ENCODE measurements at places on chromosomes 2 and 18.

DNA sequence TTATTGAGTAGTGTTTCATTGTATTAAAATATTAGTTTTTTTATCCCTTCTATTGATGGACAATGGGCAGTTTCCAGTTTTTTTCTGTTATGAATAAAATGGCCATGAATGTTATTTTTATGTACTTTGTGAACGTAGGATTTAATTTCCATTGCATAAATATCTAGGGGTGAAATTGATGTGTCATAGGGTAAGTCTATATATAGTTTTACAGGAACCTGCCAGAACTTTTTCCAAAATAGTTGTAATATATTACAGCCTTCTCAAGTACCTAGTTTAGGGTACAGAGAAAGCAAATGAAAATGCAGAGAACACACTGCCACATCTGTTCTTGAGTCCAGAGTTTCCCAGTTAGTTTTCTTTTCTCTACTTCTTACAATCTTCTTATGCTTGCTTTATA, 378.6 kb downstream of the MEIS1 start:
- DNase-seq: no peak

GRCh38 chr2:97995026-97995733, 568 bp downstream of the TMEM131 start:
- DNase-seq: peak; percentile 17

DNA sequence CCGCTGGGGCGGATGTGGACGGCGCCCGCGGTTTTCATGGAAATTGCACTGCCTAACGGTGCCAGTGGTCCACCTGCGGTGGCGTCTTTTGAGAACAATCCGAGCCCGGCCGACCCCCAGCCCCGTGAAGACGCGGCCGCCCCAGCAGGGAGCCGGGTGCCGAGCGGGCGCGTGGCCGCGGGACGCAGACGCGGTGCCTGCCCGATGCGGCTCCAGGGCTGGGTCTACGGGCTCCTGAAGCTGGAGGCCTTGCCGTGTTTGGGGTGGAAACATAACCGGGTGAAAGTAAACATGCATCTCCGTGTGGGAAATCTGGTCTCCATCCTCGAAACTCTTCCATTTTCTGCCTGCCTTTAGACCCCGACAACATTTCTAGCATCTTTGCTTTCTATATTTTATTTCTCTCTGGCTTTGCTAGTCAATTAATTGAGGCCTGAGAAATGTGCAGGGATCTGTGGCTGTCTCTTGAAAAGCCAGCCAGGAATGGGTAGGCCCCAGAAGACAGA, 572 bp downstream of the INPP4A start:
- no peak for DNase-seq

- DNase-seq: no peak
Observed at GRCh38 chr18:23330423-23330822, 122.7 kb upstream of the RIOK3 start.

DNA sequence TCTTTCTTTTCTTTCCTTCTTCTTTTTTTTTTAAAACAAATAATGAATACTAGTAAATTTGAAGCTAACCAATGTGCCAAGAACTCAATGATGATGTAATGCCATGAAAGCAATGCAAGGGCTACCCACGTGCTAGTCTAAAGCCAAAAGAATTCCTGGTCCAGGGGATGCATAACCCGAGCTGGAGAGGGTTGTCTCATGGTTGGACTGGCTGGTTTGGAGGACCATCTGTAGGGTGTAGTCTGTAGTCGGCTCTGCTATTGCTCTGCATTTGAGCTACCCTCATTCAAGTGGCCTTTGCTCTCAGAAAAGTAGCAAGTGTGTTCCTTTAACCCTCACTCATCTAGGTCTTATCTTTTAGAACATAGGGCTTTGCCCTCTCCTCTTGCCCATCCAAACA, 469.6 kb upstream of the CELF4 start:
- no peak for DNase-seq

DNA sequence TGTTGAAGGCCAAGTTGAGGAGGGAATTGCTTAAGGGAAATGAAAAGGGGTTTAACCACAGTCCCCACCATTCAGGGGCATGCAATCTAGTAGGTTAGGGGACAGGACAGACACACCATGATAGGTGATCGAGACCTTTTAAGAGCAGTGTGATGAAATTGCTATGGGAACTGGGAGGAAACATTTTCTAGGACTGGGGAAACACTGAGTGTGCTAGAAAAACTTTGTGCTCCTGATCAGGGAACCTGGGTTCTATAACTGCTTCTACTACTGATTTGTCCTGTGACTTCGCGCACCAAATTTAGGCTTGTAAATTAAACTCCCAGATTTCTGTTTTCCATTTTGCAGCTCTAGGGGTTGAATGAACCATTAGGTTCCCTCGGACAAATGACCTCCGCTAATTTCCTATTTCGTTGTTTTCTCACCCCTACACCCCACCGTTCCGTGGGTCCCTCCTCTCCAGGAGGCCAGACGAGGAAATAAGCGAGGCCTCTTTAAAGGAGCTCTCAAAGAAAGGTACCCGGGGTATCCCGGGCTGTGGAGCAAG, 371 bp upstream of the LCLAT1 start:
- DNase-seq: no peak

DNA sequence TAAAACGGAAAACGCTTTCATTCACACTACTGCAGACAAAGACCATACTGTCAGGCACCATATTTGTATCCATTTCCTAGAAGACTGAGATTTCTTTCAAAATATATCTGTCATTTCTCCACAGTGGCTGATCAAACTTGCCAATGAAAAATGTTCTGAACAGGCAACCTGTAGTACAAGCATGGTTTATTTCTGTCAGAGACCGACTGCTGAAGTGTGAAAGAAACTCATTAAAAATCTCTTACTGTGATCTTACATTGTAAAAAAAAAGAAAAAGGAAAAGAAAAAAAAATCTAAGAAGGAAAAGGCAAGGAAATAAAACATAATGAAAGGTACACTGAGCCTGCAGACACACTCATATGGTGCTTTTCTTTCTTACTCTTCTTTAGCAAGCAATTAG, 184.5 kb downstream of the STK39 start:
- no peak for DNase-seq

GRCh38 chr2:202110491-202110890, 37.4 kb downstream of the KIAA2012 start:
- DNase-seq: no peak

DNA sequence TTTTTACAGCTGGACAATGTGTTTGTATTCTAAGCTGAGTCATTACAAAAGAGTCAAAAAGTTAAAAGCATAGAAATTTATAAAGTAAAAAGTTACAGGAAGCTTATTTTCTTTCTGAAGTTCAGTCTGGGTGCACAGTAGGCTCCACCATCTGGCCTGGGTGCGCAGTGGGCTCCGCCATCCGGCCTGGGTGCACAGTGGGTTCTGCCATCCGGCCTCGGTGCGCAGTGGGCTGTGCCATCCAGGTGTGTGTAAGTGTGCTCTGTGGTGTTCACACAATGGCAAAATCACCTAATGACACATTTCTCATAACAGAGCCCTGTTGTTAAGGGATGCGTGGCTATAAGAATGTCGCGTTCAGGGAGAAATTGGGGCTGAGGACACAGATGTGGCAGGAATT, 195.5 kb downstream of the ANKRD30B start:
- DNase-seq: no peak

GRCh38 chr2:134392442-134393074, 138.7 kb downstream of the MGAT5 start:
- DNase-seq: no peak

GRCh38 chr18:55489034-55489986, 98.7 kb downstream of the TCF4 start:
- DNase-seq: no peak

DNA sequence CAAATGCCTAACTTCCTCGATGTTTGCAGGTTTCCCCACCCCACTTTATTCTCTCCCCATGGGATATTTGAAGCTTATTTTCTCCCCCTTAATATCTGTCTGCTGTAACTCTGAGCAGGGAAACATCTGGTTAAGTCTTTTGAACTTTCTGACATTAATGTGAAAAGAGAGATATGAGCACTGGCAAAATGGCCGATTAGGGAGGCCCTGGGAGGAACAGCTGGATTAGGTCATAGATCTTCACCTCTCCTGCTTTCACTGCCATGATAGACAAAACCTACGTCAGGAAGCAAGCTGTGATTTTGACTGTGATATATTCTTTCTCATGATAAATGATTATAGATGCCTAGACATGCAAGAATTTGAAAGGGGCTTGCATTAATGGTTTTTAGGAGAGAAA, 43.6 kb downstream of the LYPD6B start:
- no peak for DNase-seq

DNA sequence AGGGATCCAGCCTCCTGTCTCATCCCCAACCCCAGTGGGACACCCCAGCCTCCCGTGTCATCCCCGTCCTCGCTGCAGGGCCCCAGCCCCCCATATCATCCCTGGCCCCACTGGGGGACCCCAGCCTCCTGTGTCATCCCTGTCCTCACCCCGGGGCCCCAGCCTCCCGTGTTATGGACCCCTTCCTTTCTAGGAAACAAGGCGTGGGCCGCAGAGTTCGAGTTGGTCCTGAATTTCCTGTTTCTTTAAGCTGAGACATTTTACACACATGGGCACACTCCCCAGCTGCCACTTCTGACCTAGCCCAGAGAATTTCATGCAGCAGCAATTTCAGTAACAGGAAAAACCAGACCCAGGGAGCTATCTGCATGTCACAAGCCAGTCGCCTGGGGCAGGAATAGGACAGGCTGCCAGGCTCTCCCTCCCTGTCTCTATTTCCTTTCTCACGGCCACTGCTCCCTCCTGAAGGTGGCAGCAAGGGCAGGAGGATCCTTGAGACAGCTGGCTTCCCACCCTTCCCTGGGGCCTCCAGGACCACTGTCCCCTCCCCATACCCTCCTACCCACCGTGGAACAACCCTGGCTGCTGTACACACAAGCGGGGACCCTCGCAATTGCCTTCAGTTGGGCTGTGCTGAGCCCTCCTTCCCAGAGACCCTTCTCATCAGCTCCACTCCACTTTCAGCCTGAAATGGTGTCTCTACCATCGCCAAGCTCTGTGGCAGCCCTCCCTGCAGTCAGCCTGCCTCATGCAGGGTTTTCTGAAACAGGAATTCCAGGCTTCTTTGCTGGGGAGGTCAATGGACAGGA, 141.9 kb upstream of the ID2 start:
- no peak for DNase-seq

DNA sequence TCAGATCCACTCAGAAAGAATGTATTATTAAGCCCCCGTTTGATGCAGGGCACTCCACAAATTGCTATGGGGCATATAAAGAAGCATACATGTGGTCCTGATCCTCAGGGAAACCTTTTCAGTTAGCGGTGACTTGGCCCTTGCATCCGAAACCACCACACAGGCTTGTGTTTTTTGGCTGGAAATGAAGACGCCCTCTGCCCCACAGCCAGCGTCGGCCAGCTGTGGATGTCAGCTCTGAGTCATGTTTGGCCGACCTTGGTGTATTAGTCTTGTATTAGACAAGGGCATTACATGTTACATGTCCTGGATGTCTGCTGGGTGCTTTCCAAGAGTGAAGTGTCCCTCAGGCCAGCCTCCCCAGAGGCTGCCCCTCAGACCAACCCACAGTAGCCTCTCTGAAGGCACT, 107.6 kb upstream of the MAP3K20 start:
- no peak for DNase-seq

- DNase-seq: no peak
Observed at GRCh38 chr2:100429726-100430125, 12.3 kb upstream of the CHST10 start.

DNA sequence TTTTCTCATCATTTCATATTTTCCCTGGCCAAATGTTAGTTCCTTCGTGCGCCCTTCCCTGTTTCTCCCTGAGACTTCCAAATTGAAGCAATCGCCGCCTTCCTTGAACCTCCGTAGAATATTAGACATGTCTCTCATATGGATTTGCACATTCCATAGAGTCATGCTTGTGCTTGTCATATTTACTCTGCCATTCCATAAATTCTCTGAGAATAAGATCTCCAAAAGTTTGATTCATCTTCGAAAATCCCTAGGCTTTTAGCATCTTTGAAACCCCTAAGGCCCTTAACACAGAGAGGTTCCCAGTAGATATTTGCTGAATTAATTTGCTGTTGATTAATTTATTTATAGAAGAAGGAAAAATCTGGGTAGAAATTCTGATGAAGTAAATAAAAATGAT, 202.2 kb upstream of the PIK3C3 start:
- DNase-seq: no peak

DNA sequence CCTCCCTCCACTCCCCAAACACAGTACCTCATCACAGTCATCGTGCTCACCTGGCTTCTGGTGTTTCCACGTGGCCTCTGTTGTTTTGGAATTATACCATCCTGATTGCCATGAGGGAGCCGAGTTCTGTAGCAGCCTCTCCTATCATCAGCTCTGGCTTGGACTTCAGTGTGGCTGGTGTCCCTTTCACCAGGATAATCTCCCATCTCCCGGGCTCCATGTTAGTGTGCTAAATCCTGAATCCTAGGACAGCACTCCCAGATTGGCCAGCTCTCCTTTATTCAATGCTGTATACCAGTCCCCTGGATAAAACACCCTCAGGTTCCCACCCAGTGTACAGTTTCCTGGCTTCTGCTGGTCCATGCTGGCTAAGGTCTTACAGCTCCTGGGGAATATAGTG, 53.3 kb downstream of the LONRF2 start:
- DNase-seq: no peak

- DNase-seq: no peak
Observed at GRCh38 chr2:221779614-221780067, 207.5 kb upstream of the EPHA4 start.

DNA sequence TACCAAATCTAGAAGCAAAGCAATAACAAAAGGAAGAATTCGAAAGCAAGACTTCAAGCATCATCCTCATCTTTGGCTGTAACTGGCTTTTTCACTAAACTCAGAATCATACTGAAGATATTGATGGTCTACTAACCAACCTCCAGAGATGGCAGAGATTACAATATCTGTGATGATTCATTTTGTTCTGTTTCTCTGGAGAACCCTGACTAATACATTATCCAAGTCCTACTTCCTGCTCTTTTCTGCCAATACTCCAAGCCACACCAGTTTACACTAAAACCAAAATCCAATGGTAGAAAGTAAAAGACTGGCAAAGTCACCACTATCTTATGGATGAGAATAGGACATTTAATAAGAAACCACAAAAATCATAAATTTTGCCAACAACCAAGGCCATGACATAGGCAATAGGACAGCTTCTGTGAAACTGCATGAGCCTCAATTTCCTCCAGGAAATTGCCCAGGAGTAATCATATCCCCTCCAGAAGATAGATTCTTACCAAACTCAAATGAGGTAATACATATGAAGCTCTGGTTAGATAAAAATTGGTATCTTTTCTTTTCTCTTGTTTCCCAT, 159.8 kb downstream of the METTL4 start:
- no peak for DNase-seq

GRCh38 chr2:17056236-17056635, 390.6 kb upstream of the CYRIA start:
- no peak for DNase-seq

DNA sequence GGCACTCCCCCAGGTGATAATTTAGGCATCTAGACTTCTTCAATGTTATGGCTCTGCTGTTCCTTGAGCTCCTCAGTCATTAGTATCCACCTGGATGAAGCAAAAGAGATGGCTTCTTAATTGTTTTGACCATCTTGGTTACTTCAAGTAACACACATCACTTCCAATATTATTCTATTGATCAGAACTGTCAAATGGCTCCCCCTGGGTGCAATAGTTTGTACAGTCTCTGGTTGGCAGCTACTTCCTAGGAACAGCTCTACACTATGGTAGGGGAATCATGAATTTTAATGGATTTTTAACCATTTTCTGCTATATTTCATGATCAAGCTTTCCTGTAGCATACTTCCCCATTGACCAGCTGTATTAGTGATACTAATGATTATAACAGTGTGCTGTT, 157.0 kb downstream of the NYAP2 start:
- DNase-seq: no peak

- DNase-seq: no peak
Observed at GRCh38 chr2:70777450-70777849, 9.4 kb upstream of the ADD2 start.

GRCh38 chr2:196328088-196328680, 156.8 kb upstream of the STK17B start:
- DNase-seq: no peak

Measured in activated CD8-positive, alpha-beta memory T cell treated with anti-CD3 and anti-CD28 coated beads for 1 hour (primary cell).